ENCODE measurements at places on chromosomes 3 and 15.

DNA sequence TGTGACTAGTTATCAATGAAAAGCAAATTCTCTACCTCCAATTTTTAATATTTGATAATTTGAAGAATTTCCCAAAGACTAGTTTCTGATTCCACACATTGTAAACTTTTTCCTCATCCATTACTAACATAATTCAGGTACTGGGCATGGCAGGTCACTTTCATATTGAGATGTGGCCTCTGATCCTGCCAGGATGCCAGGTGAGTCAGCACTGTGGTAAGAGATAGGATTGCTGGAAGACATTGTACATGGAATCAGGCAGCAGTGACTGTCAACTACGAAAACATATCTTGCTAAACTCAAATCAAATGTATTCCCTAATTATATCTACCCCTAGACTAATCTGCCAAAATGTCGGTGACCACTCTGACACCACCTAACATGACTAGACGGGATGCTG is 33.2 kb upstream of the POU1F1 start:
- DNase-seq = no peak

DNA sequence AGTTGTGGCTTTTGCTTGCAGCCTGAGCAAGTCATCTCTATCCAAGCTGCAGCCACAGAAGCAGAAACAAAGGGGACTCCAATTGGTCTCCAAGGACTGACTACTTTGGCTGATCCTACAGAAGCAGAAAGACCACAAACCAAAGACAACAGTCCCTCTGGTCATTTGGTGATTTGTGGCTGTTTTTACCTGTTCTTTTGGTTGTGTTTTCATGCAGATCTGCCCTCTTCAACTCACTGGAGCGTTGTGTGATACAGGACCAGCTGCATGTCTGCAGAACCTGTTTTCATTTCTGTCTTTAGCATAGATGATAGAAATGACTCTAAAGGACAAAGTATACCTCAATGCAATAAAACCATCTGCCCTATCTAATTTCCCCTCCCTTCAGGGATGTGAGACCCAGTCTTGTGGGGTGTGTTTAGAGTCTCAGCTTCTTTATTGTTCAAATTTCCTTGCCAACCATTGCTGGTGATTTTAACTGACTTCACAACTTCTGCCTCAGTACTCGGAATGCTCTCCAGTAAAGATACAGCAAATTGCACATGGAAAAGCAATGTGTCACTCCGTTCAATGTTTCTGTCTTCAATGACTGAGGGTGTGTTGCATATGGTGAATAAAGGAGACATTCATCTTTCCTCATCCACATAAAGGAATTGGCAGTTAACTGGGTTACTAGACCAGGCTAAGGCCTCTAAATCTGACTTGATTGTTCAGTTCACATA is 48.9 kb upstream of the SLC7A14 start:
- no peak for DNase-seq

GRCh38 chr3:128849911-128850455 is 29.4 kb upstream of the ACAD9 start:
- no peak for DNase-seq

GRCh38 chr15:53328341-53328740 is 431.1 kb downstream of the WDR72 start:
- DNase-seq = no peak

- no peak for DNase-seq
Observed at GRCh38 chr15:66097151-66098021, 156.2 kb downstream of the MEGF11 start.

DNA sequence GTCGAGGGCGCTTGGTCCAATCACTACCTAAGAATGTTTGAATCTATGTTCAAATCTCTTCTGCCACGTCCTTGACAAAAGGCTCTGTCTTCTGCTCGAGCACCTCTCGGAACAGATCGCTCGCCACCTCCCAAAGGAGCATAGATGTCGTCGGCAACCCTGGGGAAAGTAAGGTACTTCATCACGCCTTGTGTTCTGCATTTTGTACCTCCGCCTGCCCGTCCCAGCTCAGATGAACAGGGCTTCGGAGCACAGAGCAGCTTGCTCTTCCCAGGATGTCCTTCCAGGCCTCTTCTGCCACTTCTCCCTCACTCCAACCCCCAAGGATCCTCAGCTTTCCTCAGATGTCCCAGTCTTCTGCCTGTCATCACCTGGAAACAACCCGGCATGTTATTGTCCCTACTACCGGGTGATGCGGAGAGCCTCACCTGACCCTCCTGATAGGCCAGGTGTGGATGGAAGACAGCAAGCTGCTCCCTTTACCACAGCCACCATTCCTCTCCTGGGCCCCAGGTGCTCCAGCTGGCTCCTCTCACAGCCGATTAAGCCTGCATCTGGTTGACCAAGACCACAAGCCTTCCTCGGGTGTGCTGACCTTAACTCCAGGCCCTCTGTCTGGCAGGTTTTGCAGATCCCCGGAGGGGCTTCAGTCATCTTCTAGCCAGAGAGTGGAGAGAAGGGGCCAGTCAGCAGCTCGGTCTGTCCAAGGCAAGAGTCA is 270.5 kb downstream of the FAM43A start:
- no peak for DNase-seq

DNA sequence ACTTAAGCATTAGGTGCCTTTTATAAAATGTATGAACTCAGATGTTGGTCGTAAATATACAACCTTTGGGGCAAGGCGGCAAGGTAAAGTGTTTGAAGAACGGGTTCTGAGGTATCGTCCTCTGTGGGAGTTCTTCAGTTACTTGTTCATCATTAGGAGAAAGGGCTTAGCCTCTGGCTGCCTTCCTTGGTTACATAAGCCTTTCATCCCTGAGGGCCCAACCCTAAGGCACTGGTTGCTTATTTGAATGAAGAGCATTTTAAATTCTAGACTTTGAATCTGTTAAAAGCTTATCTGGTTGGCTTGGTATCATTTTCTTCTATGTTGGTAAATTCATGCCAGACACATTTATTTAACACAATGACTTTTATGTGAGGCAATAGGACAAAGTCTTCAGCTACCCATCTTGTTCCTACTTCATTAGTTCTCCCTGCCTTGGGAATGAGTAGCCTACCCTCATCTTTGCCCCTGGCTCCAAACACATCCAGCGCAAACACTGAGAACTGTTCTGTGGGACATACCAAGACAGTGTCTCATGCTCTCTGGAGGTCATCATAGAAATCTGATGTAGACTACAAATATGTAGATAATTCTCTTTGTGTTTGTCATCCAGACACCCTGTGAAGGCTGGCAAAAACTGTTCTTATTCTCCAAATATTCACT is 12.4 kb upstream of the CCDC80 start:
- no peak for DNase-seq

Measured in NCI-H1048 (cell line).